ENCODE measurements at places on chromosomes 4 and X.

- DNase-seq: no peak
Observed at GRCh38 chr4:44210750-44211149, 237.9 kb downstream of the KCTD8 start.

GRCh38 chr4:132123870-132124623 is 1025.0 kb upstream of the PCDH10 start:
- DNase-seq: no peak

DNA sequence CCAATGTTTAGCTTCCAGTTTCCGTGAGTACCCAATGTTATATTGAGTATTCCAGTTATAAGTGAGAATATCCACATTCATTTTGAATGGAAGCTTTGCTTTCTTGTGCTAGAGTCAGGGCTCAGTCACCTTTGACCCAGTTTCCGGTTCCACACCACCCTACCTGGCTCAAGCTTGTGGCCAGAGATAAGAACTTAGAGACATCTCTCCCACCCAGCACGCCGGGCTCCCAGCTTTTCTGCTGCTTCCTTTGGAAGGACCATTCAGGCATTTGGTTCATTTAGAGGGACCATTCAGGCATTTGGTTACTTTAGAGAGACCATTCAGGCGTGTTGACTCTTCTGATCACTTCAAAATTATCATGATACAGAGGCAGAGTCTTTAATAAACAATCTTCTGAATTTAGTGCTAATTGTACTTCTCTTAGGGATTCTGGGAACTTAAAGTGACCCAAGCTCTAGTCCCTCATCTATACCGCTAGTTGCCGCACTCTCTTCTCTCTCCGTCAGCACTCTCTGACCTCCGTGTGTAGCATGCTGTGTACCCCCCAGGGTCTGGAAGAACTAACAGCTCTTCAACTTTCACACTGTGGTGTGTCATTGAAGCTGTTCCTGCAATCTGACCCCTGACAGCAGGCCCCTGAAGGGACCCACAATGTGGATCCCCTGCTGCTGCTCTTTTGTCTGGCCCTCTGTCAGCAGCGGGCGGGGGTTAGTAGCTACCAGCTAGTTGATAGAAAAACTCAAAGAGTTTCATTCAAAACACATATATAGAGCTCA is 943.1 kb downstream of the ARAP2 start:
- DNase-seq: no peak

DNA sequence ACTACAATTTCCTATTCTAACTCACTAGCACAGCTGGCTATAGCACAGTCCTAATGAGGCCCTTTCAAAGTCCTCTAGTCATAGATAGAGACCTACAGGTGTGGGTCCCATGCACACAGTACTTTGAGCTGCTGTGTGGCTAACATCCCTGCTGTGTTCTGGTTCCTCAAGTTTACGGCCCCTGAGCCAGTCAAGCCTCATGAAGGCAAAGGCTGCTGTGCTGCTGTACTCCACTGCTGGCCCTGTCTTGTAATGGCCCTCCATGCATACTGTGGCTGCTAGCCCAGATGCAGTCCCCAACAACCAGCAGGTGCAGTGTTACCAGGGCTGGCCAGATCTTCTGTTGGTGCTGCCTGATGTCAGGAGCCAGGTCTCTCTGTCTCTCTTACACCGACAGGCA is 23.4 kb upstream of the ENPEP start:
- DNase-seq: no peak

DNA sequence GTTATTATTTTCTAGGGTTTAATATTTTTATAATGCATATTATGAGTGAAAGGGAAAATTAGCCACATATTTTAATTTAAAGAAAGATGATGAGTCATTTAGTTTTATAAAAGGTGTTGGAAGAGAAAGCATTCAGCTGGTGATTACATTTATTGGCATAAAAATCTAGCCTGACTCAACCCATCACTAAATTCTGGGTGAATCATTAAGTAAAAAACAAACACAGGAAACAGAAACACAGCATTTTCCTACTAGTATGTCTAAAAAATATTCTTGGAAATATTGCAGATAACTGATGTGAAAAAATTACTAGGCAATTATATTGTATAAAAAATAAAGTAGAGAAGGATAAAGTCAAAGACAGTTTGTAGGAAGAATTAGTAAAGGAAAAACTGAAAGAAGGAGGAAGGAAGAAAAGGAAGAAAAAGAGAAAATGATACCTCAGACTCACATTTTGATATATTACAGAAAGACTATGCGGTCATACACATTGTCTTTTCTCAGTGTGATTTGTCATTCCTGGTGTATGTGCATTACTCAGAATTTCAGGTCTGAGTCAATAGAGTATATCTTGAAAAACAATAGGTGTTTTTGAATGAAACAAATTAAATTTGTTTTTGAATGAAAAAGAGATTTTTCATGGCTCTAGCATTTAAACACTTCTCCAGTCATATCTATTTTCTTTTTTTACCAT is 48.0 kb upstream of the SPOCK3 start:
- no peak for DNase-seq

- no peak for DNase-seq
Observed at GRCh38 chrX:20252381-20253231, 14.1 kb downstream of the RPS6KA3 start.
